Astrocyte (in vitro differentiated cells and primary cell): ENCODE measurements at places on chromosomes 1 and 21. TPM values are rescaled to one million over a fixed set of nuclear protein-coding genes. Genes with fewer than 3 reads are reported as not detected.

DNA sequence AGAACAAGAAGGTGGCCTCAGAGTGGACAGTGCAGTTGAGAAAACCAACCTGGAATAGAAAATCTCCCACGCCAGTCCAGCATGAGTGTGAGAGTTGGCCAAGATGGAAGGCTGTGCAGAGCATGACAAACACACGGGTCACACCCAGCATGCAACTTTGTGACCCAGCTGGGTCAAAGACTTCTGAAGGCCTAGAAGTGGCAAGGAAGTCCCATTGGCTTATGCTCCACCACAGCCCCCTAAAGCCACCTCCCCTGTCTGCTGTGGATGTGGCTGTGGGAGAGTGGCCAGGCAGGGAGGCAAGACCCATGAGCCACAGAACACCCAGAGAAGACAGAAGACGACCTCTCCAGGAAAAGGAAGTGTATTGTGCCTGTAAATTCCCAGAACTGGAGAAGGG is 13.6 kb downstream of the BATF3 start:
- DNase-seq = no peak

DNA sequence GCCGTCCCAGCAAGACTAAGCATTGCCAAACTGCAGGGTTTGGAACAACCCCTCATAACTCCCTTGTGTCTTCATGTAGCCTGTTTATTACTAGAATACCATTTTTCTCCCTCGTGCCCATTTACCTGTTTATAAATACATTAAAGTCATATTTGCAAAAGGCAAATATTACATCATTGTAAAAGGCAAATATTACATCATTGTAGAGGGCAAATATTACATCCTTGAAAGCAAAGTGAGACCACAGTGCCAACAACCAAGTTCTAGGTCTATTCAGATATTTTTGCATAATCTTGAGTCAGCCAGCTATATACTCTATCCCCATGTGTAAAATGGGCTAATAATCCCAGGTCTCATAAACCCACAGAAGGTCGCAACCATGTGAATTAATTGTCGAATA is 11.4 kb upstream of the FAM163A start:
- no peak for DNase-seq

DNA sequence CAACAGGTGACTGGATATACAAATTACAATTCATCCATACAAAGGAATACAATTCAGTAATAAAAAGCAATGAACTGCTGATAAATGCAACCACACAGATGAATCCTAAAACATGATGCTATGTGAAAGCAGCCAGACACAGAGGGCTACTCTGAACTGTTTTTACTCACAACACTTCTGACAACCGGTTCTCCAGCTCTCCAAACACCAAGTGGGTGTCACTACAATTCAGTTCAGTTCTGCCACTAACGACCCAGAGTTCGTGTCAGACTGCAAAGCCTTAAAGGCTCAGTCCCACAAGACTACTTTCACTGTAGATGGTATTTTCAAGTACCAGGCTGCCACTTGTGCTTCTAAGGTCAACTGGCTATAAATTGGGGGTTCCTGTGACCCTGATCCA is 119.4 kb downstream of the SLC16A1 start:
- no peak for DNase-seq

DNA sequence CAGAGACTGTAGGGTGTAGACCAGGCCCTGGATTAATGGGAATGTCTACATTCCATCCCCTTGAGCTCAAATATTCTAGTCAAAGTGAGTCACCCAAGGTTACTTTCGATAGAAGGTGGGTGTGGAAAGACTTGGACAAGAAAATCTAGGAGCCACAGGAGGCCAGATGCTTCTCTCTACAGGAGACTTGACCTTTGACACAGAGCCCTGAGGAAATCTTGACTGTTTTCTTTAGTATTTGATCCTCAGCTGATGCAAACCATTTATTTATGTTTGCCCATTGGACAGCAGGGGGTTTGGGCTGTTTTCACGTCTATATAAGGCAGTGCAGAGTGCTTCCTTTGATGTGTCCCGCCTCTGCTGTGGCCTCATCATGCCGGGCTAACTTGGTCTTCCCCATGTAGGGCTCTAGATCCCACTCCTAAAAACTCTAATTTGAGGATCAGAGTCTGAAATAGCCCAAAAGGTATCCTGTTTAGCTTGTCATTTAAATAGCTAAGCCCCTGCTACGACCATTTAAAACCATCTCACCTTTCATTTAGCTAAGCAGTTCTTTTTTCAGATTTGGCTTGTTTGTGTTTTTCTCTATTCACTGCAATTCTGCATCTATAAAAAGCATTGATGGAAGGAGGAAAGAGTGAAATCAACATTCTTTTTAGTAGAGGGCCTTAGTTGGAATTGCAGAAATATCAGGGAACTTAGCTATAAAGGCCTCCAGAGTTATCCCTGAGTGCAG is 15.5 kb upstream of the MAP3K7CL start:
- peak; percentile 88 for DNase-seq

GRCh38 chr1:182408435-182409075 is 8.1 kb upstream of the TEDDM1 start:
- DNase-seq = no peak

DNA sequence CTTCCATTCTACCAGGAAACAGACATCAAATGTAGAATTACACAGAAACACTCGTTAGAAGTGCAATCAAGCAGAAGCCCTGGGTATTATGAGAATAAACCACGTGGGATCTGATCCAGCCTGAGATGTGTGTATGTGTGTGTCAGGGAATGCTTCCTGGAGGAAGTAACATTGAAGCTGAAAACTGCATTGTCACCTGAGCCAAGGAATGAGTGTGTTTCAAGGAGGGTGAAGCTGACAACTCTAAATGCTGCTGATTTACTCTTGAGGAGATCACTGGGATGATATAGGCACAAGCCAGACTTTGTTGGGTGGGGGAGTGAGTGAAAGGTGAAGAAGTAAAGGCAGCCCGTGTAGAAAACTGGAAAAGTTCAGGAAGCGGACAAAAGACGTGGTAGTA is 27.6 kb downstream of the FAAH start:
- DNase-seq = no peak

DNA sequence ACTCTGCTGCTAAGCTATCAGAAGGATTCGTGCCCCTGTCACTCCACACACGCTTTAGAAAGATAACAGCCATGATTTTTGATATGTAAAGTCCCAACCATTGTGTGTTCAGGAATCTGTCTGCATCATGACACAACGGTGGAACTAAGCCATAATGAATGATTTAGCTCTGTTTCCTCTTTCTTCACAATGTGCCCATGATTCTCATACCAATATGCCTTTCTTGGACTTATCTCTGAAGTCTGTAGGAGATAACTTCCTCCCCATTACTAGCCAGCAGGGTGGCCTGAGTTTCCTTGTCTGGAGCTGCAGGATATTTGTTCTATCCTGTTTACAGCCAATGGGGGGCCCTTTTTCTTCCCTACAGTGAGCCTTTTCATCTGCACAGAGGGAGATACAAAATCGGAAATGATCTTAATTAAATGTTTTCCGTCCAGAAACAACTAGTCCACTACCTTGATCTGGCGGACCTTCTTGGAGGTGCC is 511.7 kb downstream of the USP25 start:
- no peak for DNase-seq

DNA sequence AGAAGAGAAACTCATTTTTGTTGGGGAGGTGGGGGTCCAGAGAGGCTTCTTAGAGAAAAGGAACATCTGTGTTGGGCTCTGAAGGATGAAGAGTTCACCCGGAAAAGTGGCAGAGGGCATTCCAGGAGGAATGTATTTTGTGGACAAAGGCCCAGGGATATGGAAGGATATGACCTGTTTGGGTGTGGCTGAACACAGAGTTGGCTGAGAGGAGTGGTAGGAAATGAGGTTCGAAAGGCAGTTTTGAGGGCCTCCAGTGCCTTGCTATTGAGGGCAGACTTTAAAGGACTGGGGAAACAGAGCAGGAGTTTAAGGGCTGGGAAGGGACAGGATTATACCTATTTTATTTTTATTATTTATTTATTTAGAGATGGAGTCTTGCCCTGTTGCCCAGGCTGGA is 27.3 kb upstream of the WASF2 start:
- DNase-seq = no peak

DNA sequence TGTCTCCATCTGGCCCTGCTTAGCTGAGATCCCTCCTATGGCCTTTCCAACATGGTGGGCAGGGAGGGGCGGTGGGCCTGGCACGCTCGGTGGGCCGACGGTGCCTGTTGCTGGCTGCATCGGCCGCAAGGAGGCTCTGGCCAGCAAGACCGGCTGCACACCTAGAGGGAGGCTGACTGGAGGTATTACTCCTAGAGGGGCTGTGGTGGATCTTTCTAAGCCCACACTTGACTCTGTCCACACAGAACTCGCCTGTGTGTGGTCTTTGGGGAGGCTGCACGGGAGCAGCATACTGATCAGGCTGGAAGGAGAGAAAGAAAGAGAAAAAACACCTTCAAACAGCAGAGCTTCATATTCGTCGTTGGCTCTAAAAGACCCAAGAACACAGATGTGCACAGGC is 41.7 kb upstream of the ZC3H12A start:
- DNase-seq = no peak

DNA sequence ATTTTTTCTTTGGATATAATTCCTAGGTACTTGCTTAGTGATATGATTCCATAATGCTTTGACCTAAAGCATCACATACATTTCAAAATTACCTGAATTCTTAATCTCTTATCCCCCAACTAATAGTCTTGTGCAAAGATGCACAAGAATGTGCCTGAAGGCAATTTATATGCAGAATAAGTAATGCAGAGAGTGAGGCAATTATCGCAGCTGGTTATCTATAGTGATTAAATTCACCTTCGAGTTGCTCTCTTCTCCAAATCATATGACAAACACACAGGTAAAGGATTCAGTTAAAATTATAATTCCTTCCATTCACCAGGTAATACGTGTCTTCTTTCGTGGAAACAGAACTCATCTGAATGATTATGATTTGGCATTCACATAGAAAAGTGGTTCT is 717.3 kb downstream of the MRPL39 start:
- no peak for DNase-seq

DNA sequence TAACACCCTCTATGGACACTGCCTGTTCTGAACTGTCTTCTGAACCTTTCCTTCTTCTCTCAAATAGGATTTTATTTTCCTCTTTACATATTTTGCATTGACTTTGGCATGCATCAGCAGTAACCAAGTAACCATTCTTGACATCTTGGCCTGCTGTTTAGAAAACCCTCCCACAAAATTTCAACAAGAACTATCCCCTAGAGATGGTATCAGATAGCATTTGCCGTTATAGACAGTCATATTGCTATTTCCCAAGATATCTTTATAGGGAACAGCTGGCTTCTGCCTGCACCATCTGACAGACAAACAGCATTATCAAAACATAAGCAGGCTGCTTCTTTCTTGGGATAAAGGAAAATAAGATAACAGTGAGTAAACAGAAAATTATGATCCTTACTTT is 54.7 kb downstream of the LHX8 start:
- DNase-seq = no peak

GRCh38 chr1:58902830-58903513 is 119.1 kb upstream of the JUN start:
- no peak for DNase-seq

- no peak for DNase-seq
Observed at GRCh38 chr1:83846138-83846537, 152.8 kb downstream of the TTLL7 start.

- DNase-seq = no peak
Observed at GRCh38 chr1:177884479-177885021, 85.3 kb downstream of the SEC16B start.

- DNase-seq = no peak
Observed at GRCh38 chr1:23029337-23029736, 10.1 kb downstream of the KDM1A start.

GRCh38 chr1:224433041-224433691 is 1.4 kb downstream of the WDR26 start:
- DNase-seq = no peak

- DNase-seq = no peak
Observed at GRCh38 chr1:3403388-3404231, 50.9 kb upstream of the ARHGEF16 start.

GRCh38 chr1:207029701-207030521 is 2.6 kb downstream of the C1orf116 start:
- DNase-seq = no peak

DNA sequence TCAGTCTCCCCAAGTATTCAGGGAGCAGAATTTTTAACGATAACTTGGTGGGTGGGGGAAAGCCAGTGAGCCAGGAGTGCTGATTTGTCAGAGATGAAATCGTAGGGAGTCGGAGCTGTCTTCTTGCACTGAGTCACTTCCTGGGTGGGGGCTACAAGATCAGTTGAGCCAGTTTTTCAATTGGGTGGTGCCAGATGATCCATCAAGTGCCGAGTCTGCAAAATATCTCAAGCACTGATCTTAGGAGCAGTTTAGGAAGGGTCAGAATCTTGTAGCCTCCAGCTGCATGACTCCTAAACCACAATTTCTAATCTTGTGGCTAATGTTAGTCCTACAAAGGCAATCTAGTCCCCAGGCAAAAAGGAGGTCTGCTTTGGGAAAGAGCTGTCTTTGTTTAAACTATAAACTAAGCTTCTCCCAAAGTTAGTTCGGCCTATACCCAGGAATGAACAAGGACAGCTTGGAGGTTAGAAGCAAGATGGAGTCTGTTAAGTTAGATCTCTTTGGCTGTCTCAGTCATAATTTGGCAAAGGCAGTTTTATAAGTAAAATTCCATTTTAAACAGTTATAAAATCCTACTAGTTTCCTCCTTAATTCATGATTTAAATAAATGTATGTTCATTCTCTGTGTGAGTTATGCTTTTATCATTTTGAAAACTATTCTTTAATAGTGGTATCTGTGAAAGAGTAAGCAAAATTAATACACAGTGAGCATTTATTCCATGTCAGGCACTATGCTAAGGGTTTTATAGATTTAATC is 51.7 kb downstream of the SLC16A1 start:
- DNase-seq = peak; percentile 90

GRCh38 chr1:199279872-199280645 is 641.2 kb downstream of the PTPRC start:
- no peak for DNase-seq

REG4 gene
- not detected in 2 replicates for total RNA-seq

DTL gene
- 2.6 and 6.3 TPM in 2 replicates for total RNA-seq

C1orf94 gene
- 0.70 and 0.75 TPM in 2 replicates for total RNA-seq

FCRL6 gene
- total RNA-seq = not detected in 2 replicates

RHCE gene
- total RNA-seq = 0.75 and 1.4 TPM in 2 replicates

CACHD1 gene
- 21.2 and 28.3 TPM in 2 replicates for total RNA-seq

RXRG gene
- 0.29 TPM in 1 of 2 replicates, not detected in the other for total RNA-seq

STUM gene
- not detected in 2 replicates for total RNA-seq

AJAP1 gene
- 0.29 and 0.34 TPM in 2 replicates for total RNA-seq

C1orf226 gene
- 0.73 and 0.89 TPM in 2 replicates for total RNA-seq

CELA2A gene
- not detected in 2 replicates for total RNA-seq
